ENCODE measurements at places on chromosomes 2 and 18.

GRCh38 chr18:75546964-75547363 is 119.5 kb upstream of the SMIM21 start:
- no peak for DNase-seq

DNA sequence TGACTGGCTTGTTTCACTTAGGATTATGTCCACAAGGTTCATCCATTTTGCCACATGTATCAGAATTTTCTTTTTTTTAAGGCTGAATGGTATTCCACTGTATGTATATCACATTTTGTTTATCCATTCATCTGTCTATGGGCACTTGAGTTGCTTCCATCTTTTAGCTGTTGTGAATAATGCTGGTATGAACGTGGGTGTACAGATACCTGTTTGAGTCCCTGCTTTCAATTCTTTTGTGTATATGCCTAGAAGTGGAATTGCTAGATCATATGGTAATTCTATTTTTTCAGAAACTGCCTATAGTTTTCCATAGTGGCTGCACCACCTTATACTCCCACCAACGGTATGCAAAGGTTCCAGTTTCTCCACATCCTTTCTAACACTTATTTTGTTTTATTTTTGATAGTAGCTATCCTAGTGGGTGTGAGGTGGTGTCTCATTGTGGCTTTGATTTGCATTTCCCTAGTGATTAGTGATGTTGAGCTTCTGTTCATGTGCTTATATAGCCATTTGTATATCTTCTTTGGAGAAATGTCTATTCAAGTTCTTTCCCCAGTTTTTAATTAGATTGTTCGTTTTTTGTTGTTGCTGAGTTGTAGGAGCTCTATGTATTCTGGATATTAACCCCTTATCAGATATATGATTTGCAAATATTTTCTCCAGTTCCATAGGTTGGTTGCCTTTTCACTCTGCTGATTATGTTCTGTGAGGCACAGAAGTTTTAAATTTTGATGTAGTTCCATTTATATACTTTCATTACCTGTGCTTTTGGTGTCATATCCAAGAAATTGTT is 40.7 kb downstream of the TTC39C start:
- no peak for DNase-seq

DNA sequence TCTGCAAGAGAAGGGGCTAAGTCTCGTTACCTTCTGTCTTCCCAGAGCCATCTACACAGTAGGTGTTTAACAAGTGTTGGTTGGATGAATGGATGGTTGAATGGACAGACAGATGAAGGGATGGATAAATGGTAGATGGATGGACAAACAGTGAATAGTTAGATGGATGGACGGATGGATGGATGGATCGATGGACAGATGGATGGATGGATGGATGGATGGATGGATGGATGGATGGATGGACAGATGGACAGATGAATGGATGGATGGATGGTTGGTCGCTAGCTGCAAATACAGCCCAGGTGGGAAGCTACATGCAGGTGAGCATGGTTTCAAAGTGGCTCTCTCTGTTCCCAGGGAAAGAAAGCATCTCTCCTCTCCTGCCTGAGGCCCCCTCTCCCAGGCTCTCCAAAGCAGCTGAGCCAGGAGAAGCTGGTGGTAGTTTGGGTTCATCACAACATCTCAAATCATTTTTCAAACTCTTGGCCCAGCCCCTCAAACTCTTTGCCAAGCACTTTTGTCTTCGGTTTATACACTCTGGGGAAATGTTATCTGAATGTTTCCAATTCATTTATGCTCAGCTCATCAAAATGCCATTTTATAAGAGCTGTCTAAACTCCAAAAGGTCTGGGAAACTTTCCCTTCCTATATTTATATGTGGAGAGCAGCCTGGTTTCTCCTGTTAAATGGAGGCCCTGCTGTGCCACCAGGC is 192.7 kb downstream of the ANAPC1 start:
- no peak for DNase-seq

GRCh38 chr2:19488009-19488691 is 129.7 kb upstream of the OSR1 start:
- DNase-seq = no peak

DNA sequence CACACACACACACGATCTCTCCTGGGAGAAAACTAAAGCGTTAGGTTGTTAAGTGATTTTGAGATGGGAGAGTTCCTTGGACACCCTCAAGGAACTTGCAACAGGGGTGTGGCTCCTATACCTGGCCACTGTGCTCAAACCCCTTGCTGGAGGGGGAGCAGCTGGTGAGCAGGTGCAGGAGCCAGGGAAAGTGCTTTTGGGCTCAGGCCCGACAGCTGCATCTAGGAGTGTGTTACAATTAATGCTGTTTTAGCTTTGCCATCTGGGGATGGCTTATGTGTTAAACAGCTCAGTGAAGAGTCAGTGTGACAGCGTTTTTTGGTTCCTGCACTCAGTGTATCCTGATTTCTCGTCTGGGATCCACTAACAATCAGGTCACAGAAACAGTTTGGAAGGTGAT is 510.8 kb downstream of the TRIB2 start:
- peak; percentile 71 for DNase-seq

- DNase-seq = peak; percentile 3
Observed at GRCh38 chr2:144339048-144339447, 180.9 kb downstream of the ZEB2 start.

DNA sequence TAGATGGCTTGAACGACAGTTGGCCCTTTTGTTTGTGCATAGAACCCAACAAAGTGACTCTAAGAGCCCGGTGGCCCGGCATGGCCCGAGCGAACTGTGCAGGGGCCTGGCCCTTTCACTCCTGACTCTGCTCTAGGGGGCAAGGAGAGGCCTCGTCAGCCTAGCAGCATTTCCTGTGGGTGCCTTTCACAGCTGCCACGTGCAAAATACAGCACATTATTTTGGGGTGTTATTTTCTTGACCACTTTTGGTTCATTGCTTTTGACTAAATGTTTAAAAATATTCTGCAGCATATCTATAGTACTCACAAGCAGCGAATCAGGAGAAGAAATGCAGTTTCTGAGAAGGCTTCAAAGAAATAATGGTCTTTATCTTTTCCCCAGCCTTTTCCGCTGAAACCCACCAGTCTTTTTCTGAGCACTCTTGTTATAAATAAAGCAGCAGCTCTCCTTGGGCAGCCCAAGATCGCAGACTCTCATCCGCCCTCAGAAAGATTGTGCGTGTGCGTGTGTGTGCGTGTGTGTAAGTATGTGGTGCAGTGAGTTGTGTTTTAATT is 31.3 kb downstream of the DGKD start:
- no peak for DNase-seq

DNA sequence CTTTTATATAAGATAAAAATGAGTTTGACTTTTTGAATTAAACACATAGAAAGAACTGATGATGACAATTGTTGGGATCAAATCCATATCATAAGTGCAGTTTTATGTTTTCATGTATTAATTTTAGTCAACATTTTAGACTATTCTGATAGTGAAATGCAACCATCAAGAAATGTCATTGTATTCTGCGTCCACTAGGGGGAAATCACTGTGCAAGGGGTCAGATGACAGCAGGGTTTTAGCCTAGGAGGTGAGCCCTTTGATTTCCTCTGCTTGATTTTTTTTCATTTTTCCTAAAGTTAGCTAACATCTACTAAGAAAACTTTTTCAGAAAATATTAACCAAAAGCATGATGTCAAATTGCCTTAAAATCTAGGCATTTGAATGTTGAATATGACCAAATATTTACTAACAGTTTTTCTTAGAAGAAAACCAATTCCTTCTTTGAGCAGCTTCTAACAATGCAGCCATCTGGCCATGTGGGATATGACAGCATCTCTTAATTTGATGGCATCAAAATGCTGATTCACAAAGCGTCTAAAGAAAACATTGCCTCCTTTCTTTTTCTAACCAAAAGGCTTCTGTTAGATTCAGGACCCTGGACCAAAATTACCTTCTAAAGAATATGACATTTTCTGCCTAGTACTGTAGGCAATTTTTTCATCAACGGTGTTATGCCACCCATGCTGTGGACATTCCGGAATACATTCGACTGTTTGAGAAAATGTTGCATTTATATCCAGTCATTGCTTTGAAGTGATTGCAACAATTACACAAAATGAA is 141.5 kb downstream of the SPHKAP start:
- DNase-seq = peak; percentile 24

GRCh38 chr2:50949450-50950193 is 82.3 kb downstream of the NRXN1 start:
- no peak for DNase-seq

DNA sequence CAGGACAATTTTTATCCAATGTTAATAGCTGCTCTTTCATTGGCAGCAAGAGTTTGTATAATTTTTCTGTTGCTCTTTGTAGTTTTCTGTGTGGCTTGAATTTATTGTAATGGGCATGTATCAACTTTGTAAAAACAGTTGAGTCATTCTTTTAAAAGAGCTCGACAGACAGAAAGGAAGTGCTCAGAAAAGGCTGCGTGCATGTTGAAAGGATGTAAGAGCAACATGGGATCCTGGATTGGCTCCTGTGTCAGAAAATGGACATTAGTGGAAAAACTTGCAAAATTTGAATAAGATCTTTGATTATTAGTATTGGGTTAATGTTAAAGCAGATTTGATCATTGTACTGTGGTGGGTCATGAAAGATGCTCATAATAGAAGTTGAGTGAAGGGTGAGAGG is 93.3 kb upstream of the CDC42EP3 start:
- no peak for DNase-seq
